Activated CD4-positive, alpha-beta T cell treated with anti-CD3 and anti-CD28 coated beads for 24 hours (primary cell): ENCODE measurements at places on chromosomes 7 and 10.

DNA sequence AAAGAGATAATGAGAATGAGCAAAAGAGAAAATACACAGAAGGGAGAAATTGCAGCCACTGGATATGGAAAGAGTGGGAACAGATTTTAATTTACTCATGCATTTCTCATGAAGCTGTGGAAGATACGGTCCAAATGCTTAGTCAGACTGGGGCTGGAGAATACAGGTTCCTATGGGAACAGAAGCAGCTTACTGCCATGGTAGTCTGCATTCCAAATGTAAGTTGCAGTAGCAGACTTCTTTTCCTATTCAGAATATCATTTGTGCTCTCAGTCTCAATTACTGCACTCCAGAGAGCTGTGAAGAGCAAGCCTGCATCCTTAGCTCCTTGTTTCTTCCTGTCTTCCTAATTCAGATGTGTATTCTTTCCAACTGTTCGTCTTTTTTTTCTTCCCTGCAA, 190.8 kb upstream of the TMEM196 start:
- no peak for DNase-seq

GRCh38 chr10:21326594-21327288, 198.7 kb downstream of the SKIDA1 start:
- DNase-seq = no peak

GRCh38 chr10:110864662-110865140, 7.0 kb upstream of the PDCD4 start:
- peak; percentile 27 for DNase-seq

DNA sequence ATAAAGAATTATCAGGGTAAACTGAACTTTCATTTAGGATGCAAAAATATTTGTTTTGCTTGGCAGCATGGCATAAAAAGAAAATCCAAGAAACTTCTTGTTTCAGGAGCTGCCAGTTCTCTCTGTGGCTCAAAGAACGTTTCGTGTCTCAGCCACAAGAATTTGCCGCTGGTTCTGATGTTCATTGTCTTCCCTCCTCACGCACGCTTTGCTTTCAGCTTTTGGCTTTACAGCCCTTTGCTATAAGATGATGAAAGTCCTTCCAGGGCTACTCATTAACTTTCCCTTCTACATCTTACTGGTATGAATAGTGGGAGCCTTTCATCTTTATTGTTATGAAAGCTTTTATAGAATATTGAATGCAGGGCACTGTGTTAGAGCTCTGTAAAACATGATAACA, 124.7 kb downstream of the BICC1 start:
- DNase-seq = no peak
